ENCODE measurements at places on chromosomes 2 and 18.

GRCh38 chr2:136010126-136010525 is 24.7 kb upstream of the DARS1 start:
- no peak for DNase-seq

DNA sequence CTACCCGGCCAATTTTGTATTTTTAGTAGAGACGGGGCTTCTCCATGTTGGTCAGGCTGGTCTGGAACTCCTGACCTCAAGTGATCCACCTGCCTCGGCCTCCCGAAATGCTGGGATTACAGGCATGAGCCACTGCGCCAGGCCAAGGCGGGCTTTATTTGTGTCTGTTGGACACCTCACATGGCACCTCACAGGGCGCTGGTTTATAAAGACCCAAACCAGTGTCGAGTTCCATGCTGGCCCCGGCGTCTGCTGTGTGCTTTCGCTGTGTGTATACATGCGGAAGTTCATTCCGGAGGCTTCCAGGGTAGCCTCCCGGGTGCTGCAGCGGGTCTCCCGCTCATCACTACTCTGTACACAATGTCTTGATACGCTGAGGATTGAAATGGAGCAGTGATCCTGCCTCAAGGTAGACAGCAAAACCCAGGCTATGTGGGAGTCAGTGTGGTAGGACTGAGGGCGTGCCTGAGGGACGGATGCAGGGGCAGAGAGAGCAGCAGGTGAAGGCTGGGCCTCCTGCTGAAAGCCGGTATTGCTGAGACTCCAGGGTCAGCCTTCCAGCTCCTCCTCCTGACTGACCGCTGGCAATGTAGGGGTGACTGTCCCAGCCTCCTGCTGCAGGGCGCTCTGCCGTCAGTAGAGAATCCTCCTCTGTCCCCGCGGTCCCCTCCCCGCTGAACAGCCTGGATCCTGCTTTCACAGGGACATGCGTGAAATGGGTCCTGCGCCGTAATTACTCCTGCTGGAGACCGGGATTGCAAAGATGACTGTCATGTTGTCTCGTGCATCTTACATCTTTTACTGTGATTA is 22.7 kb downstream of the LDLRAD4 start:
- no peak for DNase-seq

- no peak for DNase-seq
These were observed 91.9 kb upstream of the IL1R2 start for GRCh38 chr2:101899871-101900270.

- no peak for DNase-seq
These were observed 1.4 kb downstream of the DPYSL5 start for GRCh38 chr2:26849056-26849999.

DNA sequence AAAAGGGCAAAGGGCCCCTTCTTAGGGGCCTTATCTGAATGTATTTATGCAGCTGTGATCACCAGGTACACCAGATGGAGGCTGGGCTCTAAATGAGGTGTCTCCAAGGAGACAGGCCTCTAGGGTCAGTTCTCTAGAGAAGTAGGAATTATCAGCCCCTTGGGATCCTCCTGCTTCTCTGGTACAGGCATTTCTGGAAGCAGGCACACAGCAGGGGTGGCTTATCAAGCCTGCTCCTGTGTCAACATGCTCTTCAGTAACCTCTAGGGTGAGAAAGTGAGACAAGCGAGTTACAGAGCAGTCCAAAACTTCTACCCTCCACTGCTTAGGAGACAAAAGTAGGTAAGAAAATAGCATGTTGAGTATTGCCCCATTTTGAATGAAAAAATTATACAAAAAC is 13.8 kb downstream of the TPGS2 start:
- no peak for DNase-seq

DNA sequence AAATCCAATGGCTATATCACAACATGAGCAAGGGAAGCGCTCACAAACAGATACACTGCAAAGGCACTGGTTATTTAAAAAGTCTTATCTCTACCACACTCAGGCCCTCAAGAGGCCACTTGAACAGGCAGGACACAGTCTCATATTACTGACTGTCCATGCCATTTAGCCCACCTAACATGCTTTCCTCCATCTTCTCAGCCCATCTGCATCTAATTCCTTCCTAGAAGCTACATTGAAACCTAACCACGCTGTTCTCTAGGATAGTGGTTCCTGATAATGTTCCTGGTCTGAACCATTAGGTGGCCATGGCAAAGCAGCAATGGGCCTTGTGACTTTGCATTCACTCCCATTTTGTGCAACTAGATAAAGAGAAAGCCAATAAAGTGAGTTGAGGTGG is 22.5 kb upstream of the NEB start:
- DNase-seq = no peak

DNA sequence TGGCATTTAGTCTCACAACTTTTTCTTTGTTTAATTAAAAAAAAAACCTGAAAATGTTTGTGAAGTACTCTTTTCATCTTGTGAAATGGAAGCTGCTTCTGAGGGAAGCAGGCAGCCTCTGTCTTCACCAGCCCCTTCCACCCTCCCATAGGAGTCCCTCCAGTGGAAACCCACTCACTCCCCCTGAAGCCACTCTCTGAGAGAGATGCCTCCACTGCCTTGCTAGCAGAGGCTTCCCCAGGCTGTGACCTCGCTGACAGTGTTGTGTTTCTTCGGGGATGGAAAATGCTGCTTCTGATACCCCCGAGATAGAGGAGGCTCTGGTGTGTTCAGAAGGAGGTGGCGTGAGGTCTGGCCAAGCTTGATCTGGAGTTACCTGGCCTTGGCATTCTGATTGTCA is 59.9 kb downstream of the SH3RF3 start:
- no peak for DNase-seq

DNA sequence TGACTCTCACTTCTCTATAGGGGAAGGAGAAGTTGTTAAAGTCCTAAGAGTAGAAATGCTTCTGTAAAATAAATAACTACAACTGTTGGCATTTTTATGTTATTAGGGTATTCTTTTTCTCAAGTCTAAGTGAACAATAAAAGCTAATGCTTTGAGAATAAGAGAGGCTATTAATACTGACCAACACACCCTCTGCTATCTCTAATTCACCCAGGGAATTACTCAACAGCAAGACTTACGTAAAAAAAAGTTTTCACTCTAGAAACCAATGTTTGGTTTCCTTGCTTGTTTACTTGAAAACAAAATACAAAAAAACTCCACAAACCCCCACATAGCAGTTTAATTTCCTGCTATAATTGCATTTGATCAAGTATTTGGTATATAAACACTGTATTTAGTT is 25.2 kb downstream of the CHN1 start:
- DNase-seq = no peak

- no peak for DNase-seq
These were observed 4.8 kb downstream of the SLC30A3 start for GRCh38 chr2:27258051-27258450.

DNA sequence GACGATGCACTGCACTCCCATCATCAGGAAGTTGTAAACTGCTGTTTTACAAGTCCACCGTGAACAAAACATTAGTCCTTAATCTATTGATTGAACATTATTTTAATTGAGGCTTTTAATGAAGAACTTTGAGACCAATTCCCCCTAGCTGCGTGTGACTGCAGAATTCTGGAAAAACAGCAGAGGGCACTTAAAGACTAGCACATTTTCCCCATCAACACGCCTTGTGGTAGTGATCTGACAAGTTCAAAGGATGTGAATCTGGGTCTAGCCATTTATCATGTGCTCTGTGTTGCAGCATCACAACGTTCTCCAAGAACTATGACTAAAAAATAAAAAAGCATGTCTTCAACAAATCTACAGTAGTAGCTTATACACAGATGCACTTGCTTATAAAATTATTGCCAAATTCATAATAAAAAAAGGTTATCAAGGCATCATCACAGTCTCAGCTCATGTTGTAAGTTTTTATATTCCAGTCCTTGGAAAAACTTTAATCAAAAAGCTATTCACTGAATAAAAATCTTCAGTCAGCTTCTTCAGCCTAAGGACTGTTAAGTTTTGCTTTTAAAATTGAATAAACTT is 35.8 kb downstream of the SKOR2 start:
- DNase-seq = no peak

- no peak for DNase-seq
These were observed 19.4 kb downstream of the DYTN start for GRCh38 chr2:206698811-206699210.

DNA sequence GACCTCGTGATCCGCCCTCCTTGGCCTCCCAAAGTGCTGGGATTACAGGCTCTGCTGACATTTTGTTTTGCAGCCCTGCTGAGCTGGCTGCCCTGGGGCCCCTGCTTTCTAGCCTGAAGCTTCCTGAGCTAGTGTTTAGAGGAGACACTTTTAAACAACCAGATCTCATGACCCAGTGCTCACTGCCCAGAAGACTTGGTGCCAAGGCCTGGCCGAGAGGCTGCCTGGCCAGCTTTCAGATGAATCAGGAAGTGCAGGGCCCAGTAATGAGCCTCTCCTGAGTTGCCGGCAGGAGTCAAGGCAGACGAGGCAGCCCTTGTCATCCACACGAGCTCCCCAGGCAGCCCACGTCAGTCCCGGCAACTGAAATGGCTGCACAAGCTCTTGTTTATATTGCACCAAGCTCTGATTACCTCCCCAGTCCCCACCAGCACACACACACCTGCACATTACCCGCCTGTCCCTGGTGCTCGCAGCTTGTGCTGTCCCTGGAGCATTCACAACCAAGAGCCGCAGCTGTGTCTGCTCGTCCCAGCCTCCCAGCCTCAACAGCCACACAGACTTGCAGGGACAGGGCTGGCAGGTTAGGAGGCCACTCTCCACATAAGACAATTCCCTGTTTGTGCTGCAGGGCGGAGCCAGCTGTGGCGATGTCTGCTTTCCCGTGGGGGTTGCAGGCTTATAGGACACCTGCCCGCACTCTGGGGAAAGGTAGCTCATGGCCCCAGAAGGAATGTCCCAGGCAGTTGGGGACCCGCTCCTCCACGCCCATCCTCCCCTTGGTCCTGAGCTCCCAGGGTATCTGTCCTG is 331.2 kb upstream of the MYT1L start:
- DNase-seq = no peak

GRCh38 chr2:202249521-202250253 is 11.3 kb upstream of the SUMO1 start:
- no peak for DNase-seq

GRCh38 chr18:10715791-10716190 is 190.0 kb downstream of the NAPG start:
- no peak for DNase-seq

DNA sequence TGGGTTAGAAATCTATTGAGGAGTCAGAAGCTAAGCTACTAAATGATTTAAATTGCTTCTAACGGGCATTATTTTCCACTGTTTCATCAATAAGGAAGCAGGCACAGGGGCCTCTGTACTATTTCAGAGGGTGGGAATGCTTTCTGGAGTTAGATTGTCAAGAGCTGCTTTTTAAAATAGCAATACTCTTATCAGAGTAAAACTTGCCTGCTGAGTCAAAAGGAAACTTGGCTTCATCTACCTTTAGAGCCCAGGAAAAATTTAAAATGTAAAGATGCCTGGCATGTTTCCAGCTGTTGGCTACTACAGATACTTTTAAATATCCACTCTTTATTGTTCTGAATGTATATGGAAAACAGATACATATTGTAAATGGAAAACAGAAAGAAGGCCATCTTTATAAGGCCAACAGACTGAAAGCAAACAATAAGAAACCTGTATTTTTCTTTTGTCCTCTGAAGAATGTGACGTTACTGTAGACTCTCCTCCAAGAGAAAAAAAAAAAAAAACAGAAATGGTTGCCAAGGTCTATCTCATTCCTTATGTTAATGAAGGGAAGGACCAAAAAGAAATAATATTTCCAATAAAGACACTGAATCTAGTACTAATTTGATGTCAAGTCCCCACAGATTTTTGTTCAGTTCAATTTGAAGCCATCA is 79.1 kb downstream of the FIGN start:
- DNase-seq = no peak

DNA sequence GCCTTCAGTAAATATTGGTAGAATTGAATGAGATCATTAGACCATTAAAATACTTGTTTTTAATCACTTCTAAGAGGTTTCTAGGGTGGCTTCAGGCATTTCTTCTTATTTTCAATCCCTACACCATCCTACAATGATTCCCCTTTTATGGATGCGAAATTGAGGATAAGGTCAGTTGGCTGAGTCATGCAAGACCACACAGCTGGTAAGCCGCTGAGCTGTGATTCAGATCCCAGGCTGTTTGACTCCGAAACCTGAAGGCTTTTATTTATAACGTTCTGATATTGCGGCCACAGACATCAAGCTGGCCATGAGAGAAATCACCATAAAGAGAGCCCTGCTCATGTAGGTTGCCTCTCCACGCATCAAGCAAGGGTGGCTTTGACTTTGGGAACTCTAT is 133.4 kb downstream of the VAPA start:
- no peak for DNase-seq

GRCh38 chr2:233387667-233388528 is 33.6 kb downstream of the DGKD start:
- no peak for DNase-seq

GRCh38 chr2:230666885-230667712 is 45.5 kb upstream of the CAB39 start:
- DNase-seq = no peak

- DNase-seq = no peak
These were observed 48.2 kb upstream of the B3GNT2 start for GRCh38 chr2:62147610-62148301.

DNA sequence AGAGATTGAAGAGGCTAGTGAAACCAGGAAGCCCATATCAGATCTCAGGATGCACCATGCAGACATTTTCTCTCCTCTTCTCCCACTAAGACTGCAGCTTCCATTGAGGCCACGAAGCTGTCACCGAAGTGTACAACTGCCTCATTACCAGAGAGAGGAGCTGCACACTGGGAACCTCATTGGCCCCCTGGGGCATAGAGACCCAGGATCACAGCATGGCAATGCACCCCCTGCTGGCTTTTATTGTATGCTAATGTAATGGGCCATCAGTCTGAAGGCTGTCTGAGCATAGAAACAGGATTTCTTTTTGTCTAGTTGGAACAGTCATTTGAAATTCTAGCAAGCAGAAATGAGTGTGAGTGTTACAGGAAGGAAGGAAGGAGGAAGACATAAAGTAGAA is 861.6 kb upstream of the CELF4 start:
- DNase-seq = no peak

DNA sequence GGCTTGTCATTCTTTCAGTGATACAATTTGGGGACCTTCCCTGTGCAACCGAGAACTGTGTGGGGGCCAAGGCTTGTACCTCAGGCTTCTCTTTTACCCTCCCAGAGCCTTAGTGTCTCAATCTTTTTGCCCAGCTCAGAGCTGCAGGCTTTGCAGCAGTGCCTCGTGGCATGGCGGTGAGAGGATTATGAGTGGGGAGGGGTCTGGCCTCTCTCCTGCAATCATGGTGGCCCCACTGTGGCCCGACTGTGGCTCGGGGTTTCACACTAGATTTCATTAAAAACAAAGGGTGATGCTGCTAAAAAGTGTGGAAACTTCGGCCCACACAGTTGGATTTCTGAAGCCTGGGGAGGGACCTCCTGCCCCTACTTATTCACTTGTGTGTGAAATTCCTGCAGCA is 75.5 kb downstream of the CAPN13 start:
- DNase-seq = no peak

- no peak for DNase-seq
These were observed 323.9 kb downstream of the SMAD2 start for GRCh38 chr18:47606526-47606925.

DNA sequence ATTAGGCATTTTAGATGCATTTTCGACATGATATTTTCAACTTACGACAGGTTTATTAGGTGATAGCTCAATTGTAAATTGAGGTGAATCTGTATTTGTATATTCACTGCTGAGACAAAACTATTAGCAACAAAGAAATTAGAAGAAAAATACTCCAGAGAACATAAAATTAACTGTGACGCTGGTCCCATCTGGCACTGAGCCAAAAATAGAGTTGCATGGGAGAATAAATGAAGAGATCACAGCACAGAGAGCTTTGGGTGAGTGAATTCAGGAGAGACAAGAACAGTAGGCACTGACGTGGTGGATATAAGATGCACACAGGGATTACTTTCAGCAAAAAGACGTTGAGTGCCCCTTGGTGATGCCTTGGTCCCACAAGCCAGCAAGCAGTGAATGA is 306.2 kb upstream of the RAB6C start:
- DNase-seq = no peak

Data from D721Med (cell line).